Hematopoietic multipotent progenitor cell treated with erythropoietin and hydrocortisone succinate and interleukin-3 and kit ligand, for 8 days (in vitro differentiated cells): ENCODE measurements at places on chromosomes 4 and X.

DNA sequence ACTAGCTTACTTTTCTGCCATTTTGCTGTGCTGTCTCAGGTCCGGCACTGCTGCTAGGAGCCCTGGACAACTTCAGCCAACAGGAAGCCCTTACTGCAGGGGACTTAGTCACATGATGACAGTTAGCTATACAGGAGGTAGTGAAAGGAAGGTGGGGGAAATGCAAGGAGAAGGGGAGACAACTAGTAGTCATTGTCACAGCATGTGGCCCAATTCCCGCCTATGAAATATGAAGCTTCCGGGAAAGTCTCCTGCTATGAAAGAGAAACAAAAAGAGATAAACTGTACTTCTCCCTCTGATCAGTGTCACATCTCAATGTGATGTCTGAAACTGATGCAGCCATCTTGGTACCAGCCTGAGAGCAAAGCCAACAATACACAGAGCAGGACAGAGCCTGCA, 71.6 kb downstream of the AMELX start:
- no peak for DNase-seq

DNA sequence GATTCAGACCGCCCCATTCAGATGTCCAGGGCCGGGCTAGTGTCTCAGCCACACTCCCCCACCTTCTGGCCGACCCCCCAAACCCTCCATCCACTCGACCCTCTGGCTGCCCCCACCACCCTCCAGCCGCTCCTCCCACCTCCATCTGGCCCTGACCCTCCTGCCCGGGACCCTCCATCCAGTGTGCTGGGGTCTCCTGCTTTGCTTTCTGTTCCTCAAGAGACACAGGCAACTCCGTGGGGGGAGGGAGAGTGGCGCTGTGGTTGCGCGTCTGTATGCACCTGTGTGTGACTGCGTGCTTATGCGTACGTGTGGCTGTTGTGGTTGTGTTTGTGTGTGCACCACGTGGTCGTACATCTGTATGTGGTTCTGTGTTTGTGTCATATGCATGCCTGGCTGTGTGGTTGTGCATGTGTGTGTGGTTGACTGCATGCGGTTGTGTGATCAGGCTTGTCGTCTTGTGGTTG, 33.3 kb downstream of the CPLX1 start:
- DNase-seq = no peak

DNA sequence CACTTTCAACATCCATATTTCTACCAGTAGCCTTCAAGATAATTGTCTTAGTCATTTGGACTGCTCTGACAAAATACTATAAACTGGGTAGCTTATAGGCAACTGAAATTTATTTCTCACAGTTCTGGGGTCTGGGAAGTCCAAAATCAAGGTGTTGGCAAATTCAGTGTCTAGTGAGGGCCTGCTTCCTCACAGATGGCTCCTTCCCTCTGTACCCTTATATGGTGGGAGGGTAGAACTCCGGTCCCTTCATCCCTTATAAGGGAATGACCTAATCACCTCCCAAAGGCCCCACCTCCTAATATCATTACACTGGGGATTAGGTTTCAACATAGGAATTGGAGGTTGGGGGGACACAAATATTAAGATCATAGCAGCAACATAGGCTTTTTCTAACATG, 7.4 kb upstream of the TBC1D25 start:
- DNase-seq = no peak

- no peak for DNase-seq
These were observed 129.4 kb downstream of the CNKSR2 start for GRCh38 chrX:21503593-21503992.

GRCh38 chrX:46634577-46634976, 61.0 kb downstream of the CHST7 start:
- no peak for DNase-seq

- no peak for DNase-seq
These were observed 22.1 kb downstream of the ANXA5 start for GRCh38 chr4:121674696-121675095.

DNA sequence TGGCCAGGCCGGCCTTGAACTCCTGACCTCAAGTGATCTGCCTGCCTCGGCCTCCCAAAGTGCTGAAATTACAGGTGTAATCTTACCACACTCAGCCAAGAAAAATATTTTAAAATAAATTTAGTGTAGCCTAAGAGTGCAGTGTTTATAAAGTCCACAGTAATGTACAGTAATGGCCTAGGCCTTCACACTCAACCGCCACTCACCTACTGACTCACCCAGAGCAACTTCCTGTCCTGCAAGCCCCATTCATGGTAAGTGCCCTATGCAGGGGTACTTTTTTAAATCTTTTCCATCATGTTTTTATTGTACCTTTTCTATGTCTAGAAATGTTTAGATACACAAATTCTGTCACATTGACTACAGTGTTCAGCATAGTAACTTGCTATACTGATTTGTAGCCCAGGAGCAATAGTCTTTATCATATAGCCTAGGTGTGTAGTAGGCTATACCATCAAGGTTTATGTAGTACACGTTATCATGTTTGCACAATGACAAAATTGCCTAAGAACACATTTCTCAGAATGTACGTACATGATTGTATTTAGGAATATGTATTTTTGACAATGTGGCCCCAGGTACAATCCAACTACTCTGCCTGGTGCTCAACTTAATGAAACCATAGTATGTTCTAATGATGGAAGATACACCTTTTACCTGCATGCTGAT, 455.2 kb downstream of the PCDH7 start:
- no peak for DNase-seq

- DNase-seq = no peak
These were observed 424.2 kb downstream of the KLHL4 start for GRCh38 chrX:87941841-87942240.

- DNase-seq = peak; percentile 52
These were observed 128.9 kb downstream of the SH3KBP1 start for GRCh38 chrX:19758539-19758938.

DNA sequence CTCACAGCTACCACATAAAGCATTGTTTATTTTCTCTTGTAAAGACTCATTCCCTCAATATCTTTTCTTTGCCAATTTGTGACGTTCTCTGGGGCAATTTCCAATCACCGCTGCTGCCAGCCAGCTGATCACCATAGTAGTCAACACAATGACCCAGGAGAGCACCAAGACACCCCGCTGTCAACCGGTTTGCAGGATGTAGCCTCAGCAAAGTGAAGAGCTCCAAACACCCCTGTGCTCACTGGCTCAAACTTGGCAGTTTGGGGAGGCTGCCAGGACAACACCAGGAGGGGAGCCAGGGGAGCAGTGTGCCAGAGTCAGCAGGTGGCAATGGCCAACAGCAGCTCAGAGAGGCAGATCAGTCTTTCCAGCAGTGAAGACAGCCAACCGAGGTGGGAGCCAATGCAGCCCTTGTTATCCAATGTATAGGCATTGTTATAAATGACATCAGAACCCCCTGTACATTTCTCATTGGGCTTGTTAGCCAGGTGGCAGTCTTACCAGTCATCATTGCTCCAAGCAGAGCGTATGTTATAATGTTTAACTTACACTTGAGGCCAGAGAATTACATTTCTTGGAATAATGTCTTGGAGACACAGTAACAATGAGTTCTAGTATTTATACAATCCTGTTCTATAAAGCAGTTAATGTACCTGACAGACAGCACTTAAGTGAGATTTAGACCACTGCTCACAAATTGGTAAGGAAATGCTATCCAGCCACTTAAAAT, 274.9 kb upstream of the GK2 start:
- no peak for DNase-seq

DNA sequence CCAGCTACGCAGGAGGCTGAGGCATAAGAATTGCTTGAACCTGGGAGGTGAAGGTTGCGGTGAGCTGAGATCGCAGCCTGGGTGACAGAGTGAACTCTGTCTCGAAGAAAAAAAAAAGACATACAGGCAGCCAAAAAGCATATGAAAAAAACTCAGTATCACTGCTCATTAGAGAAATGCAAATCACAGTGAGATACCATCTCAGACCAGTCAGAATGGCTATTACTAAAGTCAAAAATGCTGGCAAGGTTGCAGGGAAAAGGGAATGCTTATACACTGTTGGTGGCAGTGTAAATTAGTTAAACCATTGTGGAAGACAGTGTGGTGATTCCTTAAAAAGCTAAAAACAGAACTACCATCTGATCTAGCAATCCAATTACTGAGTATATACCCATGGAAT, 123.1 kb downstream of the CHIC2 start:
- no peak for DNase-seq

- DNase-seq = no peak
These were observed 27.8 kb downstream of the RASL11B start for GRCh38 chr4:52889778-52890520.

DNA sequence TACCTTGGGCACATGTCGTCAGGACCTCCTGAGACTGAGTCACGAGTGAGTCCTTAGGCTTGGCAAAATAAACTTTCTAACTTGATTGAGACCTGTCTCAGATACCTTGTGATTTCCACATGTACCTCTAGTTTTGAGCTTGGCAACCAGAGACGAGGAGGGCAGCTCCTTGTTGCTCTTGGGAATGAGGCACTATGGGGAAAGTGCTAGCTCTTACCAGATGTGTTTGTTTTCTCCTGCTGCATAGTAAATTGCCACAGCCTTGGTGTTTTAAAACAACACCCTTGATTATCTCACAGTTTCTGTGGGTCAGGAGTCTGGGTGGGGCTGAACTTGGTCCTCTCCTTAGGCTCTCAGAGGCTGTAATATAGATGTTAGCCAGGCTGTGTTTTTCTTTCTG, 59.1 kb upstream of the MAML3 start:
- DNase-seq = no peak

DNA sequence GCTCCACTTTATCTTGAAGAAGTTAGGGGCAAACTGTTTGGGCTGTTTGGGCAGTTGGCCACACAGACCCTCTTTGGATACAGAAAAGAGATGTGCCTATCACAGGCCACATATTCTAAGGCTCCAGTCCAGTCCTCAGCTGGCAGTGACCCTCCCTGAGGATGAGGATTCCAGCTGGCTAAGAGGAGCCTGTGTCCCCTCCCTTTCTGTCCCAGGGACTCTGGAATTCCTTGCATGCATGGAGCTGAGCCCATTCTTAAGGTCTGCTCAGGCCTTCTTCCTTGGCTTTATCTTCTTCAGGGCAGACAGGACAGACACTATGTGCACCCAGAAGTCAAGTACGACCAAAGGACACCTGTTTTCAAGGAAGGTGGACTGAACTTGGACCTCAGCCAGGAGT, 23.8 kb upstream of the GK2 start:
- no peak for DNase-seq

- no peak for DNase-seq
These were observed 256.1 kb upstream of the GIMD1 start for GRCh38 chr4:106624671-106625070.

GRCh38 chrX:65093658-65094057, 117.4 kb upstream of the ZC4H2 start:
- DNase-seq = no peak

DNA sequence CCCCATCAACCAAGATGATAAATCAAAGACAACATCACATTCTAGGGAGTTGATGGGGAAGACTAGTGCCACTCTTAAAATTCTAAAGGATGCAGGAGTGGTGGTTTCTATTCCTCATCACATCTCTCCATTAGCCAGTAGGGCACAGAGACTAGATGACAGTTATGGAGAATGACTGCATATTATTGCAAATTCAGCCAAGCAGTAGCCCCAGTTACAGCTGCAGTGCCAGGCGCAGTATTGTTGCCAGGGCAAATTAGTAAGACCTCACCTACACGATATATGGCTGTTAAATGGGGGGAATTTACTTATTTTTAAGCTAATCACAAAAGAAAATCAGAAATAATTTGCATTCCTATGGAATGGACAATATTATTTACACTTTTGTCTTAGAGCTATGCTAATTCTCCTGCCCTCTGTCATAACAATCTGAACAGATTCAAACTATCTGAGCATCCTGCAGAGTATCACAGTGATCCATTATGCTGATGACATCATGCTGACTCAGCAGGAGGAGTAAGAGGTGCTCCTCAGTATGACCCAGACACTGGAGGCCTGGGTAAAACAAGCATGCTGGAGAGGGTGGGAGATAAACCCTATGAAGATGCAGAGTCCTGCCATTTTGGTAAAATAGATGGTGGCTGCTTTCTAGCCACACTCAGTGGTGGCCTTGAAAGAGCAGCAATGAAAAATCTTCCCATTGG, 24.7 kb downstream of the ETNPPL start:
- DNase-seq = no peak

- no peak for DNase-seq
These were observed 27.5 kb downstream of the JAKMIP1 start for GRCh38 chr4:6172927-6173200.

DNA sequence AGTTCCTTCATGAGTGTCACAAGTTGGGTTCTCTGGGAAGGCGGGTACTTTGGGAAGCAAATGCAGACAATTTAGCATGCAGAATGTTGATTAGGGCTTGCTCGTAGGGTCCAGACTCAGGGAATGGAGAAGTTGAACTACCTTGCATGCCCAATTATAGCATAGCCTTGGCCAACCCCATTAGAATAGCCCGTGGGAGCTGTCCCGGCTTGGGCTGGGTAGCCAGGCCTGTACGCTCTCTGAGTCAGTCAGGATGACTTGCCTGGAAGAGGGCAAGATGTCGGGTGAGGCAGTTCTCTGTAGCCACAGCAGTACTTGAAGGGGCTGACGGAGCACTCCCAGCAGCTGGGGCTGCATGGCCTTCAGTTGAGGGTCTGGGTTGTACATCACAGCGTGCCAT, 19.5 kb downstream of the KIAA0232 start:
- DNase-seq = no peak

DNA sequence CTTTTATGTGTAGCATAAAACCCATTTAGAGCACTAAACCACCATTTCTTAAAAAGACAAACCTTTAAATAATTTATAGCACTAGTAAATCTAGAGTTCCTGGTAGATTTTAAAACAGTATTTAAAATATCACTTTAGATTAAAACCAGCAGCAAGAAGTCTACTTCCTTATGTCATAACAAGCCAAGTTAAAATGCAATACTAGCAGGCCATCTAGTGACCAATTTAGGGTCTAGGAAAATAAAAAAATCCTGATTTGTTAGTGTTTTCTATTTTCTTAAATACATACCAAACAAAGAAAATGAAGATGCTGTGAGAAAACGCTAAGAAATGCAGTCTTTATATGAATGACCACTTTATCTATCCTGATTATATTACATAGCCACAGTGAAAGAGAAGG, 53.9 kb downstream of the PAPSS1 start:
- DNase-seq = peak; percentile 35

- DNase-seq = no peak
These were observed 167.6 kb downstream of the ARHGAP10 start for GRCh38 chr4:147899512-147899911.
